ENCODE measurements at places on chromosomes 6 and 20.
A peak's percentile ranks its signal among the peaks of the same experiment; 100 is the strongest.

DNA sequence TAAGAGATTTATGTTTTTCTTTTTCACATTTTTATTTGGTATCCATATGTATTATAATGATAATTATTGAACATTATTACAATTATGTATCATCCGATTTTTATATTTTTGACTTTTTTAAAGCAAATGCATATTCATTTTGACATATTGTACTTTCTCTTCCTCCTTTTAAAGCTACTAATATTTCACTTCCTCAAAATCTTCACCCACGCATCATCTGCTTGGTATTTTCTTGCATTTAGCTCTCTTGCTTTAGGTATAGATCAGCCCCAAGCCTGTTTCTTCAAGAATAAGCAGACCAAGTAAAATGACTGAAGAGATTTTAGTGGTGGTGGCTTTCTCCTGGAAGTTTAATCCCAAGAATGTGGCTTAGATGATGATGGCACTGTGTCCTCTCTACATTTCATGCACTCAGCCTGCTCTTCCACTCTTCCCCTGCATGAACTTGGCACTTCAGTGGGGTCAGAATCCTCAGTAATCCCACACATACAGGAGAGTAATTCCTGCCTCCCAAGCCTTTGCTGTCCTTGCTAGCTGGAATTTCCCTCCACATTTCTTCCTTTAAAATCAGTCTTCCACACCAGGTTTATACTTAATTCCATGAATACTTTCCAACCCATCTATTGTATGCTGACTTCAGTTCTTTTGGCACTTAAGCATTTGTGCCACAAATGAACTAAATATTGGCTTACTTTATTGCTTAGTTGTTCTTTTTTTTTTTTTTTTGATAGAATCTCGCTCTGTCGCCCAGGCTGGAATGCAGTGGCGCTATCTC, 8.2 kb downstream of the NCOA7 start:
- DNase-seq: no peak

- no peak for DNase-seq
These were observed 243.8 kb upstream of the PMEPA1 start for GRCh38 chr20:57953638-57954037.

- DNase-seq: no peak
These were observed 62.2 kb downstream of the SYNJ2 start for GRCh38 chr6:158043586-158044524.

GRCh38 chr6:72936766-72937559, 288.3 kb downstream of the KHDC1L start:
- no peak for DNase-seq

- peak; percentile 16 for DNase-seq
These were observed at the start of gene IL20RA for GRCh38 chr6:137044366-137045221. IL20RA (minus strand) TSS chr6:137044965; CDS start chr6:137044728, 237 bp downstream.
